ENCODE measurements at places on chromosomes 6 and 20.
A peak's percentile ranks its signal among the peaks of the same experiment; 100 is the strongest.

DNA sequence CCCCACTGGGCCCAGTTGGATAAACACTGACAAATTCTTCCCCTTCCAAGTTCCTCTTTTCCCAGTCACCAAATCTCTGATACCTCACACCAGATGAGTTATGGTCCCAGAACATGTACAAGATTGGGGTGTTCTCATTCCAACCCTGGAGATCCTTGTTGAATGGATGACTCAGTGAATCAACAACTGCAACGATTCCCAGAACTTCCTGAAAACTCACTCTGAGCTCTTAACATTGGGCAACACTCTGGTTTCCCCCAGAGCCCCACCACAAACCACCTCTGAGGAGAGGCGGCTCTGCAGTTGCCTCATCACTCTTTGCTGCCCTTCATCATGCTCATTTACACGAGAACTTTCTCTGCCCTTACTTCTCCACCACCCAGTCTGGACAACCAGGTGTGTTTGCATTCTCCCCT lies 115.2 kb downstream of the MRPL14 start:
- DNase-seq: no peak

DNA sequence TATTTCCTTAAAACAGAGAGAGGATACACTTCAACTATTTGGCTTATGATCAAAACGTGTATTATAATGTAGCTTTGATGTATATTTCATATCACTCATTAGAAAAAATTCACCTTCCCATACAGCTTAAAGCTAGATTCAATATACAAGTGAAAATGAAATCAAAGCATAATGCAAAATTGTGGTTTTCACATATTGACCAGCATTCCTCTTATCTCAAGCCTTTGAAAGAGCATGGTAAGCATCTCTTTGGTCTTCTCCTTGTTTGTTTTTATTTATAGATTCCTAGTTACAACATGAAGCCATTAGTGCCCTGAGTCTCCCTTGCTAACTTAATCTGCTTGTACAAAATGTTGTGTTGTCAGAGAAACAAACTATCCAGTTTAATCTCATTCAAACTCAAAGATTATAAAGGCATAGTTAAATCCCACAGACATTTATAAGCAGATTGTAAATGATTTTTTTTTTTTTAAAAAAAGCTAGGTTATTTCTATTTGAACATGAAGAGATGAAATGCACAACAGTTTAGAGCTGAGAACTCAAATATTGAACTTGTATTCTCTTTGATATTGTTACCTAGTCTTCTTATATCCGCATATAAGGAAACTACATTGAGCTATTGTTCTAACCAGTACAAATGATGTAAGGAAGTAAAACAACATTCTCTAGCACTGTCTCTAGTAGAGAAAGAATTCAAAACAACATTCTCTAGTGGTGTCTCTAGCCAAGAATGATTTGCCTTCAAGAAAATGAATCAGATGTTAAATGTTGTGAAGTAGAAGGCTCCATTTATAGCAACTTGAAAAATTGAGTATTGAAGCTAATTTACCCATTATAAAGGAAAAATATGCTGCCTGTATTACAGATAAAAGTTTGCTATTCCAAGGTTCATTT lies 31.2 kb upstream of the SMIM28 start:
- no peak for DNase-seq

GRCh38 chr20:34834459-34834893 lies 9.0 kb upstream of the NCOA6 start:
- no peak for DNase-seq

DNA sequence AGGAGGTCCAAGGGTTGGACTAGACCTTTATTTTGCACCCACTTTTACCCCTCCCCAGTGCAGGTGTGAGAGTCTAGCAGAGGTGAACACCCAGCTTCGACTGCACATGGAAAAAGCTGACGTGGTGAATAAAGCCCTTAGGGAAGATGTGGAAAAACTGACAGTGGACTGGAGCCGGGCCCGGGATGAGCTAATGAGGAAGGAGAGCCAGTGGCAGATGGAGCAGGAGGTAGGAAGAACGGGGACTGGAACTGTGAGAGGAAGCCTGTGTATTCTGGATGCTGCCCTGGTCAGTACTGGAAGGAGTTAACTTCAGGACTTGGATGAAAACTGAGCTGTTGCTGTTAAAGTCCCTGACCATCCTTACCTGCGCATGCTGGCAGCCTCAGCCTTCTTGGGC lies 10.6 kb downstream of the CEP250 start:
- no peak for DNase-seq

- no peak for DNase-seq
Observed at GRCh38 chr6:32668226-32668747, 1.8 kb upstream of the HLA-DQB1 start.

DNA sequence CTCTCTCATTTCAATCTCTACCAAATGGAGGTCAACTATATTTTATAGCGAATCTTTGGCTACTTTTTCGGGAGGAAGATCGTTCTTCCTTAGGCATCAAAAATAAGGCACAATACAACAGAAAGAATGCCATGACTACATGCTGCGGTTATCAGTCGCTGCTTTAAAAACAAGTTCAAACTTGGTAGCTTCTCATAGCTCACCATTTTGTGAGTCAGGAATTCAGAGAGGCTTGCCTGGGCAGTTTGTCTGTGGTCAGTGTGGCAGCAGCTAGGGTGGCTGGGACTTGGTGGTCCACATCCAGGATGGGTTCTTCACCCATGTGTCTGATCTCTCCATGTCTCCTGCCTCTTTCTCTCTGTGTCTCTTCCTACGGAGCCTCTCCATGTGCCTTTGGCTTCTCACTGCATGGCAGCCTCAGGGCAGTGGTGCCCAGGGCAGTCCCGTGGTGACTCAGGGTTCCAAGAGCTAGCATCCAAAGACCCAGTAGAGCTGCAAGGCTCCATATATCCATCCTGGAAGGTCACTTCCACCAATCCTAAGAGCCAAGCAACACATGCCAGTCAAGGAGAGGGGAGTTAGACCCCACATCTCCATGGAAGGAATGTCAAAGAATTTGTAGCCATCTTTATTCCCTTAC lies 10.4 kb downstream of the SCML4 start:
- peak; percentile 40 for DNase-seq

DNA sequence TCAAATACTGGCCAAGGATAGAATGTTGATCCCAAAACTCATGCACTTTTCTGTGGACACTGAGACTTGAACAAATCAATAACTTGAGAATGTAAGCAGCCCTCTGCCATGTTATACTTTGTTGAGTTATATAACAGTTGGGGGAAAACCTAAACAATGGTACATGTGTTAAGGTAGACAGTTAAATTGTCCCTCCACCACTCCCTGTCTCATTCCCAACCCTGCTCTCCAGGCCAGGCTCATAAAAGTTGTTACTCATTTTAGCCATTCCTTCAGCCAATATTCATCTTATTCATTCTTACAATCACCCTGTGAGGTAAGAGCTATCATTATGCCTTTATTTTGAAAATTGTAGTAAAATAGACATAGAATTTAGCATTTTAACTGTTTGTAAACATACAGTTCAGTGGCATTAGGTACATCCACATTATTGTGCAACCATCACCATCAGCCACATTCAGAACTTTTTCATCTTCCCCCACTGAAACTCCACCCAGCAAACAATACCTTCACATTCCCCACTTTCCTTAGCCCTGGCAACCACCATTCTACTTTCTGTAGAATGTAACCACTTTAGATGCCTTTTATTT lies 38.2 kb upstream of the IER3 start:
- no peak for DNase-seq

DNA sequence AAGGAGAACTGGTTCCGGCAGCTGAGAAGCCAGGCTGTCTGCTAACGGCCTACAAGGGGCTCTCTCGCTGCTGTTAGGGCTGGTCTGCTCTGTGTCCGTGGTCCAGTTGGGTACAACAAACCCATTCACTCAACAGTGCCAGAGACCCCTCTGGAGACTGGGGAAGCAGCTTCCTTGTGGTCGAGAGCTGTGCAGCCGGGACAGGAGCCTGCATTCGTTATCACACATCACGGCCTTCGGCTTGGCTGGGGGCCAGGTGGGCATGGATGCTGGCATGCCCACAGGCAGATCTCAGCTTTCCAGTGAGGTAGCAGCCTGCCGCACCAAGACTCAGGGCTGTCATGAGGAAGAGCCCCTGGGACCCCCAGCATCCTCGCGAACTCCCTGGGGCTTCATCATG lies 124.7 kb downstream of the PREX1 start:
- no peak for DNase-seq

DNA sequence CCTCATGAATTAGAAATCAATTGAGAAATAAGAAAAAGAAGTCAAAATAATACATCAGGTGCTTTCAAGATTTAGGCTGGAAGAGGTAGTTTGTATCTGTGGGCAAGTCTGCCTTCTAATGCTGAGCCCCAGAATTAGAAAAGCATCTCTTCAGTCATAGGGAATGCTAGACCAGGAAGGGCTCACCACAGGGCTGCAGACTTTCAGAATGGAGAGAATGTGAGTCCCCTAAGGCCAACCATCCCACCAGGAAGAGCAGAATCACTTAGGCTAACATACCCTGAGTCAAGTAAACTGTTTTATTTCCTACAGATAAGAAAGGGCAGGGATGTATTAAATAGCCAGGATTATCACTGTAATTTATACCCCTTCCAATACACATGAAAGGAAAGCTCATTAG lies 510.2 kb downstream of the RNF144B start:
- no peak for DNase-seq

GRCh38 chr6:167826896-167827582 lies at the start of gene AFDN:
Gene AFDN, plus strand, starts transcription at chr6:167826911. Its CDS starts 222 bp downstream, at chr6:167827133.
- peak; percentile 63 for DNase-seq

- DNase-seq: no peak
Observed at GRCh38 chr6:158772172-158772571, 47.0 kb downstream of the EZR start.

DNA sequence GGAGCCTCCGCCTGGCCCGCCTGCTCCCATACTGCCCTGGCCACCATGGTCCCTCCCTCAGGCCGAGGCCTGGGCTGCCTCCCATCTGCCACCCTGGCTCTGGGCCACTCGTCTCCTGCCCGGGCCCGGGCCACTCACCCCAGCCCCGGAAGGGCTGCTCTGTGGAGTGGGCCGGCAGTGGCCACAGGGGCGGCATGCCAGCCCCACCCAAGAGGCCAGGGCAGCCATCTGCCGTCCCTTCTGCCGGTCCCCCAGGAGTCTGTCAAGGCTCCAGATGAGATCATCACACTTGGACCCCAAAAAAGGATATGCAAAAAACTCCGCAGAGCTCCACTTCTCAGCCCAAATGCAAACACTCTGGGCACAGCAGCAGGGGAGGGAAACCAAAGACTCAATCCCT lies 23.8 kb upstream of the TLDC2 start:
- no peak for DNase-seq

DNA sequence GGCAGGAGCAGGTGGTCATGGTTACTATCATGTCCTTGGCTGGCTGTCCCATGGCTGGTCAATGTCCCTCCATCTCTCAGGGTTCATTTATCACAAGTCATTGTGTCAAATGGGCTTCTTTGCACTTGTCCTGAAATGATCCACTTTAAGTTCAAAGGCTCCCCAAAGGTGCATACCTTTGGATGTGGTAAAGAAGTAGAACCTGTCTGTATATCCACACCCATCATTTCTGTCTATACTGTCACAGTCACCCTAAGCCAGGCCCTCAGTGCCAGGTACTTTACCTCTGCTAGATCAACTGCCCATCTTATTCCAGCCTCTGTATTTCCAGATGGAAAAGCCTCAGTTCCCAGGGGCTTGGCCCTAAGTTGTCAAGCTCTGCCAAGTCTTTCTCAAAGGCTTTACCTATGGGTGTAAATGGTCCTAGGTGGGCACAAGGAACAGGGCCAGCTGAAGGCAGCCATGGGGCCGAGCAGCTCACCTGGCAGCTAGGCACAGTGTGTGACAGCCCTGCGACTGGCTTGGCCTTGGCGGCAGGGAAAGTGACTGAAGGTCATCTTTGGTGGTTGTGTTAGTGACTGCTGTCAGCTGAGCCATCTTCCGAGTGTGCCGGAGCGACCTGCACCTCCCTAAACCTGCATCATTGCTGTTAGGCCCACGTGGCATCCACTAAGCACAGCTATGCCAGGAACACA lies 198.4 kb downstream of the SYNDIG1 start:
- no peak for DNase-seq

DNA sequence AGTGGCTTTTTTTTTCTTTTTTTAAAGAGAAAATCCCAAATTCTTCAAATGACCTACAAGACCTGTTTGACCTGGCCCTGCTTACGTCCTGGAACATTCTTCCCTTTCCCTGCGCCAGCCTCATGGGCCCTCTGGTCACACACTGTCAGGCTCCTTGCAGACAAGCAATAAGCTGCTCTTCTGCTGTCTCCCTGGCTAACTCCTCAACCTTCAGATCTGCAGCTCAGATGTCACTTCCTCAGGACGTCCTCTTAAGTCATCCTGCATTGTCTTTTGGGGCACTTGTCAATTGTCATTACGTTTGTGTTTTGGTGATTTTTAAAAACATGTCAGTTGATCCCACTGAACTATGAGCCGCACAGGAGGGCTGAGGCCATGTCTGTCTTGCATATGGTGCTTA lies 28.9 kb upstream of the SLC35D3 start:
- DNase-seq: no peak

GRCh38 chr6:36766399-36766945 lies 68.8 kb downstream of the RAB44 start:
- DNase-seq: no peak

DNA sequence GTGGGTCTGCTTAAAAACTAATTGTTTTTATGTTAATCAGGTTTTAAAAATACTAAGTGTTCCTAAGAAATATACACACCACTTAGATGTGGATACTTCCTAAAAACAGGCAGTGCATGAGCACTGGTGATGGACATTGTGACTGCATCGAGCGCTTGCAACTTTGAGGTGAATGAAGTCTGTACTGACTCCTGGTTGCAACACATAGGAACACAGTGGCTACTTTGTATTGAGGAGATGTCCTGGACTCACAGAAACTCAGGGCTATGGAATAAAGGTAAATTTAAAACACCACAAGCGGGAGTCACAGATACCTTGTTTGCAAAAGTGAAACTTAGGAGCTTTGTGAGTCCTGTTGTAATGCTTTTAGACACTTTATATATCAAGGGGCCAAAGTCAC lies 55.6 kb upstream of the POLR1H start:
- no peak for DNase-seq

GRCh38 chr20:50895111-50895830 lies 36.0 kb downstream of the ADNP start:
- no peak for DNase-seq

- DNase-seq: no peak
Observed at GRCh38 chr6:47512872-47513271, 35.3 kb downstream of the CD2AP start.

DNA sequence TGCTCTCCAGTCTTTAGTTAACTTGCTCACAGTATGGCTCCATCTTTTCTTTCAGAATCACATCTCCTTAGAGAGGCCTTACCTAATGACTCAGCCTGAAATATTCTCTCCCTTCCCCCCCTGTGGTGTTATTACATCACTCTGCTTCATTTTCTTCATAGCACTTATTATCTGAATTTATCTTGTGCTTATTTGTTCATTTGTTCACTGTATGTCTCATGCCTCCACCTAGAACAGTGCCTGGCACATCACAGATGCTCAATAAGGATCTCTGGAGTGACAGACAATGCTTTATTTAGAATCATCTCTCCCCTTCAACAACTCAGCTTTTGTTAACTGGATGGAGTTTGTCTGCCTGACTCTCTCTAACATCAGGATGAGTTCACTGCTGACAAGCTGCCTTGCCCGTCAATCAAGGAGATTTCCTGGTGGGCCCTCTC lies 96.6 kb upstream of the MAN1A1 start:
- no peak for DNase-seq
